ENCODE measurements at places on chromosomes 3 and 15.
A peak's percentile ranks its signal among the peaks of the same experiment; 100 is the strongest.

- no peak for DNase-seq
Observed at GRCh38 chr15:47326410-47327333, 390.6 kb upstream of the SEMA6D start.

DNA sequence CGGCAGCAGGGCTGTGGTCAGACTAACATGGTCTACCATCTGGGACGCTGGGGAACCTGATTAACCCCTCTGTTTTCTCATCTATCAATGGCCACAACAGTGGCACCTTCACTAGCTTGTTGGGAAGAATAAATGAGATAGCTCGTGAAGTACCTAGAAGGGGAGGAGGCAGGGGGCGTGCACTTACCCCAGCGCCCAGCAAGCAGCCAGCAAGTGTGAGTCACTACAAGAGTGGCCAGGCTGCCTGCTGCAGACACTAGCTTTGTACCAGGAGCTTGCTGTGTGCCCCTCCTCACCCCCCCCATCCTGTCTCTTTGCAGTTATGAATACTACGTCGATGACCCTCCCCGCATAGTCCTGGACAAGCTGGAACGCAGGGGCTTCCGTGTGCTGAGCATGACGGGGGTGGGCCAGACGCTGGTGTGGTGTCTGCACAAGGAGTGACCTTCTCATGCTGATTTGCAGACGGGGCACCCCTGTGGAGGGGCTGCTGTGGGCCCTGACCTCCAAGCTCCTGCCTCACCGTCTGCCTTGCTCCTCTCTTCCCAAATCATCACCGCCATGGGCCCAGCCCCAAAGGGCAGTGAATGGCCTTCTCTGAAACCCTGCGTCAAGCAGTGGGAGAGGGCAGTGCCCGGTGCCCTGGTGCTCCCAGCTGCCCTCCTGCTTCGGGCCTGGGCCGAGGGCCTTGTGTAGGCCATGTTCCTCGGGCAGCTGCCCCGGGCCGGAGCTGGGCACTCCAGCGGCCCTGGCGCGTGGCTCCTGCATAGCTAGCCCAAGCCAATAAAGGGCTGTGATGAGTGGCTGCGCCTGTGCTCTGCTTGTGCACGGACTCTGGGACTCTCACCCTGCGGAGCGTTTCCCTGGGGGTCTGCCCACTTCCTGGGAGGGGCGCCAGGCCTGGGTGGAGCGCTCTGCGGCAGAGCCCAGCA, 2.6 kb upstream of the C15orf62 start:
- no peak for DNase-seq

DNA sequence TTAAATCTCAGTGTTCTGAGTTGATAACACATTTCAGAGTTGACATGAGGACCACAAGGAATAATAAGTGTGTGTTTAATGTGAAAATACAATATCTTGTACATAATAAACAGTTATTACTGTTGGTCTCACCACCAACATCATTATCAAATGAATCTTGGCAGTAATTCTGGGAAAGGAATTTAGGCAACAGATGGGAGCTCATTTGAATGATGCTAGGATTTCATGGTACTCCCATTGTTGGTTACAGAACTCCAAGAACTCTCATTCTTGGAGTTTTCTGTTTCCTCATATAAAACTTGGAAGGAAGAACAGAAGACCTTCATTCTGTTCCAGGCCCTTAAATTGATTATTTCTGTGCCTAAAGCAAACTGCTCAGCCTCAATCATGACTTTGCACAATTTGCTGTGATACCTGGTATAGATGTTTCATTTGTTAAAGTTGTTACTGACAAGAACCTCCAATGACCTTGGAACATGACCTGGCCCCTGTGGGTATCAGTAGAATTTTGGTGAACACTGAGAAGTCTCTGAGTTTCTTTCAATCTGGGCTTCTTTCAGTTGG, 385.8 kb downstream of the LPP start:
- DNase-seq, result no peak

DNA sequence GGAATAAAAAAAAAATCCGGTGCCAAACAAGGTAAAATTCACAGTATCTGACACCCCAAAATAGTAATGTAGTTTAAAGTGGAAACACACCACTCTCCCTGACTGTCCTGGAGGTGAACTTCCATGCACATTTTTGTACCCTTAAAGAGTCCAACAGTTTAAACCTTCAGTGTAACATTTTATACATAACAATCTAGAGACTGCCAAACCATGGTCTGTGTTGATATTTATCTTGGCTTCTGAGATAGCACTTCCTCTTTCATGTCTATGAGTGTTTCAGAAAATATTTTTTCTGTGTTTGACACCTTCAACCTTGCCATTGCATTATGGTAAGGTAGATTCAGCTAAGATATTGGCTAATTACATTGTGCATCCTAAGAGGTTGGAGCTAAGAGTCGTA, 13.9 kb downstream of the TMEM45A start:
- peak; percentile 41 for DNase-seq

- peak; percentile 27 for DNase-seq
Observed at GRCh38 chr3:111159391-111159790, 87.8 kb downstream of the NECTIN3 start.

- DNase-seq, result no peak
Observed at GRCh38 chr3:169558371-169558770, 105.1 kb downstream of the MECOM start.

GRCh38 chr3:178475062-178475461, 61.2 kb upstream of the KCNMB2 start:
- no peak for DNase-seq

DNA sequence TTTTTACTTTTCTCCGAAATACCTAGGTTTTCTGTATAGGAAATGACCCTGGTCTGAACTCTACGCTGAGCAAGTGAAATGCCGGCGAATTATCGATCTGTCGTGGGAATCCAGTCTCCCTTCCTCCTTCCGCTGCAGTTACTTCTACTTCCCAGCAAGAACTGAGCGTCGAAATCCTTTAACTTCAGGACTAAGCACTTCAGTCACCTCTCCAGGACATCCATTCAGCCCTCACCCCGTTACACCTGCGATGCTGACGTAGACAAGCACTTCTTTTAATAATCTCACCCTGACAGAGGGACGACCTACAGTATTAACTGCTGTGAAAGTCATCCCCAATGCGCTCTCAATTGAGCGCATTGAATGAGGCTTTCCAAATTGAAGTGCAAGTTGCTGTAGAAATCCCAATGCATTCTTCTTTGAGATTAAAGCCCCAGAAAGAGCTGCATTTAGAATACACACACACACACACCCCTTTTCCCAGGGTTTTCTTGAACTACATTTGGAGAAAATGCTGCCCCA, 1.3 kb downstream of the TOP2B start:
- peak; percentile 9 for DNase-seq

DNA sequence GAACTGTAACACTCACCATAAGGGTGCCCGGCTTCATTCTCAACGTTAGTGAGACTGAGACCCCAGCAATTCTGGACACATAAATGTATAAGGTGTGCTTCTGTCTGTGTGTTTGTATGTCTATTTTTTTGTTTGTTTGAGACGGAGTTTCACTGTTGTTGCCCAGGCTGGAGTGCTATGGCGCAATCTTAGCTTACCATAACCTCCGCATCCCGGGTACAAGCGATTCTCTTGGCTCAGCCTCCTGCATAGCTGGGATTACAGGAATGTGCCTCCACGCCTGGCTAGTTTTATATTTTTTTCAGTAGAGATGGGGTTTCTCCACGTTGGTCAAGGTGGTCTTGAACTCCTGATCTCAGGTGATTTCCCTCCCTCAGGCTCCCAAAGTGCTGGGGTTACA, 43.3 kb upstream of the C2CD4B start:
- no peak for DNase-seq

DNA sequence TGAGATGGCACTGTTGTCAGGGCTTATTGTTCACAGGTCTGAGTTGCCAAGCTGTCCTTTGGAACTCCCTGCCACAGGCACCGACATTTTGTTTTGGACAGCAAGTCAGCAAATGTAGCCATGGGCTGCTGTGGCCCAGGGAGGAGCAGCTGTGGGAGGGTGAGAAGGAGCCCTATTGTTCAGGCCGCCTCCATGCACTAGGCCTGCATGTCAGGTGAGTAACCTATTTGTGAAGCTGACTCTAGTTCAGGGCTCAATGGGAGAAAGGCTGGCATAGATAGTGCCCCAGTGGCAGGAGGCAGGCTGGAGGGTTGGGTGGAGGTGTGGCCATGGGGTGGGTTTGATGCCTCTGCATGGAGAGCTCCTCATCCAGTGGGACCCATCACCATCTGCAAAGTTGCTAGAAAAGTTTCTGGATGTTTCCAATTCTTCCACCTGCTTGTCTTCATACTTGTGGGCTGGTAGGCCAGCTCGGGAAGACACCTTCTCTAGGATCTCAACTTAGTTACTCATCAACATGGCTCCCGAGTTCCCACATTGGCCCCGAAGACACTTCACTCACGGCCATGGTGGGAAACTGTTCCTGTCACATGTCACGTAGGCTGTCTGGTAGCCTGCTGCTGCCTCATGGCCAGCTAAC, 19.5 kb downstream of the AMOTL2 start:
- DNase-seq, result no peak

DNA sequence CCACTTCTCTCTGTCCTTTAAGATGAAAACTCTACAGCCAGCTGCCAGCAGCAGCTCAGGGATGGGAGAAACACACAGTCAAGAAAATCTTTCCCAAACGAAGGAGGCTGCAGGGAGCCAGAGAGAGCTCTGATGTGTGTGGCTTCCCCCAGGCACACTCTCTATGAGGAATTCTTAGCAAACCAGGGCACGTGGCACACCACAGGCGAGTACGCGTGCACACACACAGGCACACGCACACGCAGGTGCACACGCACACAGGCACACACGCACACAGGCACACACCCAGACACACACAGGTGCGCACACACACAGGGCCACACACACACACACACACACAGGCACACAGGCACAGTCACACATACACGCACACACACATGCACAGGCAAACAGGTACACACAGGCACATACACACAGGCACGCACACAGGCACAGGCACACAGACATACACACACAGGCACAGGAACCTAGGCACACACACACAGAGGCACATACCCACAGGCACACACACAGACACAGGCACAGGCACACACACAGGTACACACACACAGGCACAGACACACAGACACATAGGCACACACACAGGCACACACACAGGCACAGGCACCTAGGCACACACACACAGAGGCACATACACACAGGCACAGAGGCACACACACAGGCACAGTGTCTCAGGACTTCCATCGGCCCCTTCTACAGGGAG, 91.5 kb upstream of the ATP2B2 start:
- no peak for DNase-seq

DNA sequence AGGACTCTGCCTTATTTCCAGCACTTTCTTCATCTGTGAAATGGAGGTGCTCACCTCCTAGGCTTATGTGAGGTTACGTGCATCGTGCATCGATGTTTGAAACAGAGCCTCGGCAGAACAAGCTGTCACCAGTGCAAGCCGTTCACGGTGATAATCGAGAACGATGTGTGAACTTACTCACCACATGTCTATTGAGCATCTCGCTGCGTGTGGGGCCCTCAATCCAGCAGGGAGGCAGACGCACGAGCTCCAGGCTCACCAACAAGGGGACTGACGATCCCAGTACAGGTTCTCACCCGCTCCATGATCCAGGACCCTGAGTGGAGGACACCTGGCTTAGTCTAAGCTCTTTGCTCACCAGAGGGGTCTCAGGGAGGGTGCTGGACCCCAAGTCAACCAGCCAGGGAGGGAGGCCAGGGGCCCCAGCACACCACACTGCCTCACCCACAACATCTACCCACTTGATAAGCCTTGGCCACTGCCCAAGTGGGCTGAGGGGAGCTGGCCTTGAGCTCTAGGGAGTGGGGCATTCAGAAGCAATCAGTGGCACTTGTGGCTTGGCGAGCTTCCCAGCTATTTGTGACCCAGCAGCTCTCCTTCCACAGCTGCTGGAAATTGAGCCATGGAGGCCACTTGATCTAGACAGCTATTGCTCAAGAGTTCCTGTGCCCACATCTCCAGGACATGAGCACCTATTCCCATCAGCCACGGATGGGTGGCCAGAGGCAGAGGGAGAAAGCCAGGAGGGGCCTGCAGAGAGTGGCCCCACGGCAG, 34.4 kb upstream of the SLC6A1 start:
- peak; percentile 16 for DNase-seq

DNA sequence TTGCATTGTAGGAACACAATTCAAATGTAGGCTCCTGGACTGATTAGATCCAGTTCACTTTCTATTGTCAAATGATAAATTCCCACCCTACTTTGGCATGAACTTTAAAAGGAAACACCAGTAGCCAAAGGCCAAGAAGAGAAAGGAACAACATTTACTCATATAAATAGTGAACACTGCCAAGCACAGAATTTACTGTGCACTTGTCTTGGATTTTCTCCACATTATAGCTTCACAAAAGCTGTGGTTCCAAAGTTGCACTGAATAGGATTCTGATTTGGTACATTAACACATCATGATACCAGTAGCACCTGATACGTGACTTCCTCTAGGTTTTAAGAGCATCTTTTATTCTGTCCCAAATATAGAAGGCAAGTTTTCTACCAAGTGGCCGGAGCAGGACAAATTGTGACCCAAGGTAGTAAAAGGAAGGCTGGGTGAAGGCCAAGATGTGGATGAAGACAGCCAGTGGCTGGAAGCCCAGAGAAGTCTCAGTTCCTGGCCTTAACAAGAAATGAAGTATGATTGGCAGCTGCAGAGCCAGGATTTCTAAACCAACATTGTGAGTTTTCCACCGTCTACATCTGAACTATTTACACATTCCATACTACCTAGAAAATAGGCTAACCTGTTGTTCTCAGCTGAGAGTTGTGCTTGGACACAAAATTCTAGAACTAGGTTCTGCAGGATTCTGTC, 206.7 kb downstream of the THRB start:
- no peak for DNase-seq

GRCh38 chr3:50194903-50195500, 3.6 kb downstream of the GNAT1 start:
- DNase-seq, result peak; percentile 15

GRCh38 chr3:49378249-49378895, 20.2 kb upstream of the GPX1 start:
- peak; percentile 86 for DNase-seq

- DNase-seq, result no peak
Observed at GRCh38 chr3:147846854-147847478, 437.8 kb downstream of the ZIC1 start.

DNA sequence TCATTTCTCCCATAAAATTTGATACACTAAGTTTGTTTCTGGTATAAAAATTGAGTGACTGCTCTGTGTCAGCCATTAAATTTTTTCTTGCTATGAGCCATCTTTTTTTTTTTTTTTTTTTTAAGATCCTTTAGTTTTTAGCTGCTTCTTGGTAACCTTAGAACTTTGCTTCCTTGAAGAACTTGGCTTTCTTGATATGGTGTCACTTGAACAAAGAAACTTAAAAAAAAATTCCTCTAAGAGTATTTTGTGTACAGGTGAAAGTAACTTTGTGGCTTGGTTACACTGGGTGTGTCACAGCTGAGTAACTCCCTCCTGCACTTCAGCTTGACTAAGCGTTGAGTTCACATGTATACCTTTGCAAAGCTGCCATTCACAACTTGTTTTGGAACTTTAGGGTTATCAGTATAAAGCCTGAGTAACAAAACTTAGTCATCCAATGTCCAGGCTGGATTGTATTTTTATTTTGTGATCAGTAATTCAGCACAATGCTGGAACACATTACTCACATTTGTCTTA, 6.5 kb downstream of the CHD2 start:
- DNase-seq, result no peak

All from fibroblast of skin of right biceps (primary cell).